Suprapubic skin (tissue), 4 donors: ENCODE measurements at places on chromosomes 6 and 20.

- DNase-seq: no peak
These were observed 42.8 kb upstream of the RNF8 start for GRCh38 chr6:37310966-37311365.

DNA sequence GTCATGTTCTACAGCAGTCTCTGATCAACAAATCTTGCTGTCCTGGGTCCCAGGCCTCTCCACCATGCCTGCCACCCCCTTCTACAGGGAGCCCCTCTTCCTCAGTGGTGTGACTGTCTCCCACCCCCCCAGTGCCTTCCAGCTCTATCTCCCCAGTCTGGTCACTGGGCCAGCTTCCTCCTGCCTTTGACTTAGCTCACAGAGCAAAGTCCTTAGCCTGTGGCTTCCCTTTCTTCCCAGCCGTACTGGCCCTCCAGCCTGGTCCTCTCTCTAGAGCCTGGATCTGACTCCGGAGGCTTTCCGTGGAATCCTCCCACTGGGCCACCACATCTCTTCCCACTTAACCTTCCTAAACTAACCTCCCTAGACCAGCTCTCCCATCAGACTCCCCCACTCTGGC is 17.0 kb downstream of the MAPK13 start:
- no peak for DNase-seq

DNA sequence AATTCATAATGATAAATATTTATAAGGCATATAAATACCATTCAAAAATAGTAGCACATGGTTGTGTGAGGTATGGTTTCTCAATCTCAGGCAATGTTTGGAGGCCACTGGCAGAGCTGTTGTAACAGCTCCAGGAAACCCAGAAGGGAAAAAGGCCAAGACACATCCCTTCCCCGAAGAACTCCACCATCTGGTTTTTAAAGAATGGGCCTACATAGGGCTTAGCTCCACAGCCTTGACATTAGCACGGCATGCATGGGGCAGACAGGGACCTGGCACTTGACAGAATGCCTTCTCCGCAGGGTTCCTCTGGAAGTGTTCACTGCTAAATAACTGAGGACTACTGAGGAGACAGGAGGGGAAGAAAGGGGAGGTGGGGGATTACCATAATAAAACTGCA is 16.1 kb upstream of the FOXO3 start:
- no peak for DNase-seq

DNA sequence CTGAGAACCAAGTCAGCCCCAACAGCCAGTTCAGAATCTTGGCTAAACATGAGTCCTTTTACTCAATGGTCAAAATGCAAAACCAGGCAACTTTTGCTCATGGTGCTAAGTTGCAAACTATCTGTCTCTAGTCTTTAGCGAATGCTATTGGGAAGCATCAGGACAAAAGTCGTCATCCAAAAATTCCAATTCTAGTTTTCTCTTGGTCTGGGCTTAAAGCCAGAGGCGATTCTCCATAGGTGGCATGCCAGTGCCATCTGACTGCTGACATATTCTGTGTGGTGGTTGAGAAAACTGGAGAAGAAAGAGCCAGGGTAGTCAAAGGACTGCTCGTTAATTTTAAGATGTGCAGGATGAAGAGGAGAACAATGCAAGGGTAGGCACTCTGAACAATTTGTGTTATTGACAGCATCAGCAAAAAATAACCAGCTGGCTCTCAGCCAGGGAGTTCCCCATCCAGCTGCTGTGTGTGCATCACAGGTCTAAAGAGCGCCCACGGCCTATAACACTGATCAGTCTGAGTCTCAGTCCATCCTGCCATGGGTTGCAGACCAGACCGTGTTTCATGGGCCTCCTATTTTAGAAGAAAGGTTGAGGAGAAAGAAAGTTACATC is 313.6 kb downstream of the ALDH8A1 start:
- DNase-seq: no peak

DNA sequence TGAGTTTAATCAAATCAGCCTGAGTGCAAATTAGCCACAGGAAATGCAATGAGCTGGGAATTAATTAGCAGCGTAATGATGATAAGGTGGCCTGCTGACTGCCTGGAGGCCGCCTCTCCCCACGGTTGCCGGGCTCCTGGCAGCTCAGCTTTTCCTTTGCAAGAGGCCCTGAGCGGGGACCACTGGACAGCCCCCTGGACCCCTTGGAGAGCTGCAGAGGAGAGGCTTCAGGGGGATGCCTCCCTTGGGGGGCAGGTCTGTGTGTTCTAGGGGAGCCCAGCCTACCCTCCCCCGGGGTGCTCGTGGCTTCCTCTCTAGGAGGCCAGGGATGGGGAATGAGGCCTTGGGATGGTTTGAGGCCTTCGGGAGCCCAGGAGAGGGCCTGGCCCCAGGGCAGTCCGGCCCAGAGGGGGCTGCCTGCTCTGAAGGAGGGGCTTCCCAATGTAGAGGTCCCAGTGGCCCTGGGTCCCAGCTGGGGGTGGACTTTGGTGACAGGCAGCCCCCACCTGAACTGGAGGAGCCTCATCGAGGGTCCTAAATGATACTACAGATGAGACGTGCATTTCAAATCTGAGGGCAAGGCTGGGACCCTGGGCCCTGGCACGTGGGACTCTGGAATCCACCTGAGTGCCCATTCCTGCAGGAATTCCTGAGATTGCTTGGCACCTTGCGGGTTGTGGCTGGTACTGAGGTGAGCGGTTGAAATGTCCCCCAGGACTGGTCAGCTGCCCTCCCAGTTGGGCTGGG is 66.4 kb upstream of the BHLHE23 start:
- DNase-seq: peak; percentile 62

DNA sequence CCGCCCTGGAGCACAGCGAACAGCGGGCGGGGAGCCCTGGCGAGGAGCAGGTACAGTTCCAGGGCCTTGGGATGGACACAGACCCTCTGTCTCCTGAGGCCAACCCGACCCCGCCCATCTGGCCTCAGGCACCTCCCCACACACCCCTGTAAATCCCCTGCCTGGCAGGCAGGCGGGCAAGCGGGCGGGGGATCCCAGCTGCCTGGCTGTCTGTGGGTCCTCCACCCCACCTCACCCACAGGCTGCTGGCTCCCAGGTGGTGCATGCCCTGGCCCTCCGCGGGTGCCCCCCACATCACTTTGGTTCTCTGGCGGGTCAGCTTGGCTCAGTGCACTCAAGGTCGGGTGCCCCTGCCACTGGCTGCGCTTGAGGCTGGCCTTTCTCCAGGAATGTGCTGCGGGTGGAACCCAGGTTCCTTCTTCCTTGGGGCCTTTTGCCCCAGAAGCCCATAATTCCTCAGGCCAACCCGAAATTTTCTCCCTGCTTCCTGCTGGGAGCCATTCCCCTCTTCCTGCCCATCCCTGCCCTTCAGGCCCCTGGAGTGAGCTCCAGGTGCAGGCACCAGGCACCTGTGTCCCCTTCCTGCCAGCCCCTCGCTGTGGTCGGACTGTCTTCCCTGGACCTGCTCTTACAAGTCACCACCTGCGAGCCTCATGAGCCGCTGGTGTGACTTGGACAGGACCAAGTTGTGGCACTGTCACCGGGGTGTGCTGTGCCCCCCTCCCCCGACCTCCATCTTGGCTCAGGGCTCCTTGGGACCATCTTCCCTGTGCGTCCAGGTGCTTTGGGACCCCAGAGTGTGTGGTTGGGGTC is 5.3 kb upstream of the TNFRSF6B start:
- DNase-seq: no peak

GRCh38 chr20:48717680-48718223 is 110.0 kb downstream of the PREX1 start:
- DNase-seq: no peak

GRCh38 chr20:45985573-45985972 is 13.6 kb upstream of the ZNF335 start:
- no peak for DNase-seq

DNA sequence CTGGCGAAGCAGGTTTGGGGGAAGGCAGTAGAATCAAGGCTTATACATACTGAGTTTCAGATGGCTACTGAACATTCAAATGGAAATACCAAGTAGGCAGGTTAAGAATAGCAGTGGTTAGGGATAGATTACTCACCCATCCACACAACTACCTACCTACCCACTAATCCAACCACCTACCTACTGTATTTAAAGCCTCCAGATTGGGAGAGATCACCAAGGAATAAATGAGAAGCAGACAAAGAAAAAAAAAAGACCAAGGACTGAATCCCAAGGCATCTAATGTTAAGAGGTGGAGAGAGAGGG is 68.3 kb upstream of the SMIM29 start:
- no peak for DNase-seq

DNA sequence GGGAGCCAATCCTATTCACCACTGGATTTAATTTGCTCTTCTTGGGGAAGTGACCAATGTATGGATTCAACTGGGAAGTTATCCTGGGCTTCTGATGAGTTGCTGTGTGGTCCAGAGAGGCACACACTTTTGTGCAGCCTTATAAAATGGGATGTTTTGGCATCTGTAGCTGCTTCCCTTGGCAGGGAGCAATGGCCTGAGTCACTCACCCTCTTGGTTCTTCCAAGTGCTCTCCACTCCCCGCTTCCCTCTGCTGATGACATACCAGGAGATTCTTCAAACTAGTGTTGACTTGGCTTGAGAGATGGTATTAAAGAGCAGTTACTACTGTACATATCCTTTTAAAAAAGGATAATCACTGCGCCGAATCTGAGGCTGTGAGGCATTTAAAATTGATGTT is 105.8 kb downstream of the JARID2 start:
- DNase-seq: no peak
